Lower lobe of right lung (tissue), 2 donors: ENCODE measurements at places on chromosomes 5 and 9. TPM values are rescaled to one million over a fixed set of nuclear protein-coding genes. Genes with fewer than 3 reads are reported as not detected.

DNA sequence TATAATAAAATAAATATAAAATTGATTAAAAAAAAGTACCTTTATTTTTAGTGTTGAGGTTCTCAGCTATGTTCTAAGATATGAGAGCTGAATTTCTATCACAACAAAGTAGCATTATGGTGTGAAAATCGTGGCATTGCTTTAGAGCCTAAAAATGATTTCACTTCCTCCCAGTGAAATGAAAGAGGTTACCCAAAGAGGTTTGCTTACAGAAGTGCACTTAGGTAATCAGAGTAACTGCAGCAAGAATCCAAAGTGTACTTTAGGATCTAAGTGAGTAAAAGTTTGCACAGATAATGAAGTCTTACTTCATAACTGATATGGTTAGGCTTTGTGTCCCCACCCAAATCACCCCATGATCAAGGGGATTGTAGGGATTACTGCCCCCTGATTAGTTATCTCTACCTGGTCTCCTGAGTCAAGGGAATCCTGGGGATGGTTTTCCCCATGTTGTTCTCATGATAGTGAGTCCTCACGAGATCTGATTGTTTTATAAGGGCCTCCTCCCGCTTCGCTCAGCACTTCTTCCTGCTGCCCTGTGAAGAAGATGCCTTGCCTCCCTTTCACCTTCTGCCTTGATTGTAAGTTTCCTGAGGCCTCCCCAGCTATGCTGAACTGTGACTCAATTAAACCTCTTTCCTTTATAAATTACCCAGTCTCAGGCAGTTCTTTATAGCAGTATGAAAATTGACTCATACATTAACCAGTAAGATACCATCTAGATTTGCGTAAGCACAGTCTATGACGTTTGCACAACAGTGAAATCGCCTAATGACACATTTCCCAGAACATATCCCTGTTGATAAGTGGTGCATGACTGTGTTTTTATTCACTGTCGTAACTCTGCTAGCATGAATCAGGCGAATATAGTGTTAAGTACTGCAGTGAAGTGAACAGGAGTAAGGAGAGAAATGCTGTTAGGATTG is 40.3 kb upstream of the LRRC70 start:
- DNase-seq, result no peak

GRCh38 chr5:96601200-96601599 is 61.0 kb upstream of the CAST start:
- no peak for DNase-seq

DNA sequence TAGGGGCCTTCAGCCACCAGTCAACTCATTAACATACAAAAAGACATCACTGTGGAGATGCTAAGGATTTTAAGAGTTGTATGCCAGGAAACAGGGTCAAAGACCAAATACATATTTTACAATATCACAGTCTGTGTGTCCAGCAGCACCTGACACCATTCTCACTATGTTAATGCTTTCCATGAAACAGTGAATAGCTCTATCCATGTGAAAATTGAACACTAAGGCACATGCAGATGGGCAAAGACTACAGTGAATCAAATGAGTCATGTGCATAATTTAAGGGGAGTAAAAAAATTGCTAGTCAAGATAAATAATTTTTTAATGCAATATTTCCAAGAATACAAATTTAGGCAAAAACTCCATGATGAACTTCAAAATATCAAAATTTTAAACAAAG is 7.6 kb upstream of the SPATA31E1 start:
- DNase-seq, result no peak

DNA sequence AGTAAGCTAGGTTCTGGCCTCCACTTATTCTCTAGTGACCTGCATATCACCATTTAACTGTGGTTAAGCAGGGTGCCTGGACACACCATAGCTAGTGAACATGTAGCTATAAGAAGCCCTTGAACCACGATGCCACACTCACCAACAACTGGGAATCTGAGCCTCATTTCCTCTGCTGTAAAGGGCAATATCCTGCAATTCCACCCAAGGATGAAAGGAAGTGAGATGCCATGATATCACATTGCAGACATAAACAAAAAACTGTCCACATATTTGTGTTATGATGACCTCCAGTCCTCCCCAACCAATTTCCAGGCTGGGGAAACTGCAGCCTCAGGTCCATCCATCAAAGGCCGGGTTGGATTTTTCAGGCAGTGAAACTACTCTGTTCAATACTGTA is 10.4 kb downstream of the TNIP1 start:
- no peak for DNase-seq

Gene ABLIM3
- 26.7 TPM for total RNA-seq
